Stimulated activated CD8-positive, alpha-beta memory T cell treated with anti-CD3 and anti-CD28 coated beads, Interleukin-4, amount 100 ng/mL, for 4 hours (primary cell): ENCODE measurements at places on chromosomes 4 and X.

DNA sequence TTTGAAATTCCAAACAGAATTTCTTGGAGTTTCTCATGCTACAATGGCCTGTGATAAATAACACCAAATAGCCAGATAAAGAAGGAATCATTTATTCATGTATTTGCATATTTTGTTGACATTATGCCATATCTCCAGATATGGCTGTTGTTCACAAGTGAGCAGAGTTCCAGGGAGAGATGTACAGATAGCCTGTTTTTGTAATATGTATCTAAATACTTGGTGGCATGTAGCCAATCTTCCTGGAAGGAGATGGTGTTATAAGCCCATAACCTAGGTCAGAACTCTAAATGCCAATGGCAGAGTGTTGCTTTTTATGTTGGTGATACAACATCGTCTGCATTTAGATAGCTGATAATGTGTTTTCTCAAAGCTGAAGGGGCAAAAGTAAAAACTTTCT lies 292.2 kb downstream of the FBXO8 start:
- no peak for DNase-seq

GRCh38 chr4:120009731-120010130 lies 56.9 kb downstream of the MAD2L1 start:
- no peak for DNase-seq

GRCh38 chr4:108036213-108036612 lies 46.5 kb downstream of the HADH start:
- peak; percentile 32 for DNase-seq

- no peak for DNase-seq
Measured at GRCh38 chrX:10859353-10859752, 239.0 kb upstream of the MID1 start.

DNA sequence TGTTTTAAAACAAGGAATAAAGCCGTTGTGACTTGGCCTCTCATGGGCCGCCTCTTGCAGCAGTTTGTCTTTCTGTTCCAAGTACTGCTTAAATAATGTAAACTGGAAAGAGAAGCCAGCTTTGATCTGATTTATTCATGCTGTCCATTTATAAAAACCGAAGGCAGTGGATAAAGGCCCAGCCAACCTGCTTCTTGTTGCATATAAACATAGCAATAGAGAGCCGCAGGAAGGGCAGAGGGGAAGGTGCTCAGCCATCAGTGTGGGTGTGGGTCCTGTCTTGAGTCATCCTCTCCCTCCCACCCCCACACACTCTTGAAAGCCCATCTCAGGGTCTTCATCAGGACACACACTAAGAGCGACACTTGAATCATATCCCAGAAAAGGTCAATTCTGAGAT lies 187.9 kb upstream of the FAM9B start:
- DNase-seq, result no peak

DNA sequence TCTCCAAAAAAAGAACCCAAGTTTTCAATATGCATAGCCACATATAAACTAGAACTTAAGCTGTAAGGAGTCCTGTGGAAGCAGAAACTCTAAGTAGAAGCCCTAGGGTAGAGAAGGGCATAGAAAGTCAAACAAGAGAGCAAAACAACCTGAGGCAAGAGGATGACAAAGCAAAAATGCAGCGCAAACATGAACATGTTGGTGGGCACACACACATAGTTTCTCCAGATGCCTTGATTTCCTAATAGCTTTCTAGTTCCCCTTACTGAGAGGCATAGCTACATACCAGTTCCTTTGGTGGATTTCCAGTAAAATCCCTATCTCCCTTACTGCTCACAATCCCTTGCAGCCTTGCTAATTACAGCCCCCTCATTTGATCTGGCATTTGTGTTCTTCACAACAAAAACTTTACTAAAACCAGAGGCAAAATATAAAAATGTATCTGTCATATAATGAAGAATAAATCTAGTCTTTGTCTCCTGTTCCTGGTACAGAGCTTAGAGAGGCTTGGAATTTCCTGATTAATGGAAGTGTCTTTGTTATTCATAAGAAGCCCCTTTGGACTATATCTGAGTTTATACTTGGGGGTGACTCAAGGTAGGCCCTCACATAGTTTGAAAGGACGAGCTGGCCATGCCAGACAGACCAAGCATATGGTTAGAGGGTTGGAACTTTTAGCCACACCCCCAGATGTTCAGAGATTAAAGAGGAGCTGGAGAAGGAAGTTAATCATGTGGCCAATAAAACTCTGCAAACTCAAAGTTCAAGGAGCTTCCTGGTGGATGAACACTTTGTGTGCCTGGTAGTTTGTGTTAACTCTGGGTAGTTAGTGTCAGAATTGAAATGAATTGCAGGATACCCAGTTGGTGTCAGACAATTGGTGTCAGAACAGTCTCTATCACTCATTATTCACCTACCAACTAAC lies 52.7 kb upstream of the ZCCHC13 start:
- DNase-seq, result no peak

- no peak for DNase-seq
Measured at GRCh38 chrX:32281853-32282252, 929.5 kb downstream of the DMD start.

DNA sequence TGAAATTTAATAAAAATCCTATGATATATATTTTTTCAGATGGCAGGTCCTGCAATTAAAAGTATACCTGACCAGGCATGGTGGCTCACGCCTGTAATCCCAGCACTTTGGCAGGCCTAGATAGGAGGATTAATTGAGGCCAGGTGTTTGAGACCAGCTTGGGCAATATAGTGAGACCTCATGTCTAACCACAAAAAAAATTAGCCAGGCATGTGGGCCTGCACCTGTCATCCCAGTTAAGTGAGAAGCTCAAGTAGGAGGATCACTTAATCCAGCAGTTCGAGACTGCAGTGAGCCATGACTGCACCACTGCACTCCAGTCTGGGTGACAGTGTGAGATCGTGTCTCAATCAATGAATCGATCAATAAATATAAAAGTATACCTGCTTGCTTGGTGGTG lies 2.5 kb downstream of the OCIAD2 start:
- DNase-seq, result no peak

- DNase-seq, result no peak
Measured at GRCh38 chr4:41935652-41936021, 408 bp downstream of the TMEM33 start.

DNA sequence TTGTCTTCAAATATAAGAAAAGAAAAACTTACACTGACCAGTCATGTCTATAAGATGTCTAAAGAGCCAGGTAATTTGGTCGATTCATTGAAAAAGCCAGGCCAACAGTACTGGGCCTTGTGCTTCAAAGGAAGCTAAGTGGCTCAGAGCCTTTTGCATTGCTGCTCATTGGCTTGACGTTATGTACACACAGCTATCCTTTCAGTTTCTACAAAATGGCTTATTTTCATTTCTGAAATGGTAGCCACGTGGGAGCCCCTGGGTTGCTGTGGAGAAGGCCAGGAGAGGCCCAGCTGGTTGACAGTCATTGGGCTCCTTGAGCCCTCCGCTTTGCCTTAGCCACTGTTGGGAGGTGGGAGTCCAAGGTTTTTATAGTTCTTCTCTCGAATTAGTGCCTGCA lies 199.1 kb upstream of the CXorf66 start:
- DNase-seq, result no peak

DNA sequence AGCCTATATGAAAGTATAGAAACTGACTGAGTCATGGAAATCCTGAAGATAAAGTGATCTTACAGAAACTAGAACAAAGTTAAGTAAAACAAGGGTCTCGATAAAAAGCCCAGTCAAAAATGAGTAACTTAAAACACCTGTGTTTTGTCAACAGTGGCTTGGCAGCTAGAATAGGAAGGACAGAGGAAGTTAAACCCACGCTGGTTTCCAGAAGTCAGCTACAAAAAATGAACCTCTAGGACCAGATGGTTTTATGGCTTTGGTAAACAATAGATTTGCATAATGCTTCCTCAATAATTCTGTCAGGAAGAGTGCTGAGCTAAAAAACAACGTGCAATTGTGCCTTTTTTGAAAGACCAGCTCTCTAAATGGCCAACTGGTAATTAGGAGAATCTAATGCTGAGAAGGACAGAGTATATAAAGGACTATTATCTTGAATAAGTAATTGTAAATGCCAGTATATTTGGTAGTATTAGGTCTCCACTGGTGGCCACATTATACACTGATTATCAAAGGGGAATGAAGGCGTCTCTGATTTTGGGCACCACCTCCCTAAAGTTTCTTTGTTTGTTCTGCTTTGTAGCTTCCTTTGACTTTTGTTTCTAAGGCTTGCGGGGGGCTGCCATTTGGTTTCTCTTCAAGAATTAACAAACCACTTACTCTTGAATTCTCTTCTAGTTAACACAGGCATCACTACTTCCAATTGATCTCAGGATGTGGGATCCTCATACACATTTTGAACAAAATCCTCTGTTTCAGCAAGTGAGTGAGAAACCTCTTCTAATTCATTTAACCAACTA lies 72.2 kb upstream of the PPP3CA start:
- DNase-seq, result no peak

- no peak for DNase-seq
Measured at GRCh38 chr4:161555689-161556660, 607.8 kb downstream of the FSTL5 start.

- no peak for DNase-seq
Measured at GRCh38 chr4:140269369-140269768, 104.1 kb upstream of the SCOC start.

DNA sequence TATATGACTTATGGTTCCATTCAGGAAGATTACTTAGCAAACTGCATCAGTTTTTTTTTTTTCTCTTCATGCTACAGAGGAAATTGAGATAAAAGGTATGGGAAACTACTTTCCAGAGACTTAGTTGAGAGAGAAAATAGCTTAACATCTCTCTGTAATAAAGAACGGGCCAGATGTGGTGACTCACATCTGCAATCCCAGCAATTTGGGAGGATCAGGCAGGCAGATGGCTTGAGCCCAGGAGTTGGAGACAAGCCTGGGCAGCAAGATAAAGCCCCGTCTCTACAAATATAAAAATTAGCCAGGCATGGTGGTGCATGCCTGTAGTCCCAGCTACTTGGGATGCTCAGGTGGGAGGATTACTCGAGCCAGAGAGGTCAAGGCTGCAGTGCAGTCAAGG lies 271.2 kb upstream of the TENM3 start:
- DNase-seq, result no peak

GRCh38 chr4:76894537-76895255 lies 3.2 kb downstream of the SOWAHB start:
- no peak for DNase-seq

DNA sequence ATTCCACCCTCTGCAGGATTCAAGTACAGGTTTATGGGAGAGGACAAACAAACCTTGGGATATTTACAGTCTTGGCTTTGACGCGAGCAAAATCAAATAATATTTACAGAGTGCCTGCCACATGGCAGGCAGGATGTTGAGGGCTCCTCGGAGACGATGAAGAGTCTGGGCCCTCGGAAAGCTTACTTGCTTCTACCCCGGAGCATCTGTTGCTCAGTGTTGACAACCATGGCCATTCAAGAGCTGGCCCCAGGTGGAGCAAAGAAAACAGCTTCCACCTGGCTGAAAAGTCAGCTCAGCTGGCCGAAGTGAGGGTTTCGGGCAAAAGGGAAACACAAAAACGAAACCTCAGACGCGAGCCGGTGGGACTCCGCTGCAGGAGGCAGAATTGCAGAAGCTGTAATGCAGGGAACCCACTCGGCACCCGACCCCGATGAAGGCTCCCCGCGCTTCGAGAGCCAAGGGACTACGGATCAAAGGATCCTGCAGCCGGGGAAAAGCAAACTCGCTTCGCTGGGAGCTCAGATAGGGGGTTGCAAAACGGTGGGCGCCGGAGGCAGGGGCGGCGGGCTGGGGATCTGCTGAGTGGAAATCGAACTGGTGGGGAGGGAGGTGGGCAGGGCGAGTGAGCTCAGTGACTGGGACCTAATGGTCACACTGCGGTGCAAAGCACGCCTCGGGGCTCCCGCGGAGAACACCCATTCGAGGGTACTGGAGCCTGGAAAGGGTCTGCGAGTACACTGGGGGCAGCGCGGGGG lies 805 bp downstream of the ATP8A1 start:
- DNase-seq, result no peak

DNA sequence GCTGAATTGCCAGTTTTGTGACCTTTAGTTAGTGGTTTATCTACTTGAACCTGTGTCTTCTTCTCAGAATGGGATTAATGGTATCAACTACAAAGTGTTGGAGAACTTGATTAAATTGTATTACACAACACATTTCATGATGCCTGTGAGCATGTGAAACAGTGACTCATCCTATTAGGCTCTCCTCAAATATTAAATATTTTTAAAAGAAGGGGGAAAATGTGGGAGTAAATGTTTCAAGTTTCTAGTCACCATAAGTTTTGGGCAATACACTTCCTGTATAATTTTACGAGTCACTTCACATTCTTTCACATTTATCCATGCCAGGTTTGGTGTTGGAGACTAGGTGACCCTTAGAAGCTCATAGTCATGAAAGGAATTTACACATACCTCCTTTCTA lies 147.0 kb downstream of the HS3ST1 start:
- no peak for DNase-seq

DNA sequence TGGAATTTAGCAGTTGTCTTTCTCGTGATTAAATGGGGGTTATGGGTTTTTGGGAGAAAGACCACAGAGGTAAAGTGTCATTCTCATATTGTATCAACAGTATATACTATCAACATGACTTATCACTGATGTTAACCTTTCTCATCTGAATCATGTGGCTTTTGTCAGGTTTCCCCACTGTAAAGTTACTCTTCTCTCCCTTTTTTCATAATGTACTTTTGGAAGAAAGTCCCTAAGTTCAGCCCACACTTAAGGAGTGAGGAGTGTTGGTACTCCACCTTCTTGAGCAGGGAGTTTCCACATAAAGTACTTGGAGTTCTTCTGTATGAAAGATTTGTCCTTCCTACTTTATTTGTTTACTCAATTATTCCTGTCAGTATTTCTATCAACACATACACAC lies 169.9 kb downstream of the ZNF330 start:
- DNase-seq, result no peak

DNA sequence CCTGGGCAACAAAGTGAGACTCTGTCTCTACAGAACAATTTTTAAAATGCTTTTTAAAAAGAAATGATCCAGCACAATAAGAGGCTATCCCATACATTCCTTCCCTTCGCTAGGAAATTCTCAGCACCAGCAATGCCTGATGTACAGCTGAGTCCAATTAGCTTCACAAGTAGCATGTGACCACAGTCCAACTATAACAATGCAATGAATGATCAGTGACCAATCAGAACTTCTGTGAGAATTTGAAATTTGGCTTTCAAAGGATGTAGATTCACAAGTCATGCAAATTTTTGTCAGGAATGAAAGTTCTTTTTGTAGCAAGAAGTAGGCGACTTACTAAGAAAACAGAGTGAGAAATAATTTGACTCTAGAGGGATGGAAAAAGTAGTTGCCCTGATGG lies 278.5 kb upstream of the UGT8 start:
- no peak for DNase-seq

- DNase-seq, result no peak
Measured at GRCh38 chrX:43716696-43717095, 60.6 kb downstream of the MAOA start.

- no peak for DNase-seq
Measured at GRCh38 chrX:140337263-140337662, 167.6 kb downstream of the SOX3 start.

- DNase-seq, result no peak
Measured at GRCh38 chr4:113943085-113943484, 36.4 kb downstream of the ARSJ start.

GRCh38 chr4:3323071-3323481 lies 30.3 kb downstream of the RGS12 start:
- no peak for DNase-seq

GRCh38 chr4:152479428-152480026 lies 56.4 kb downstream of the FBXW7 start:
- no peak for DNase-seq

- peak; percentile 11 for DNase-seq
Measured at GRCh38 chrX:150486011-150486410, 82.4 kb upstream of the MTM1 start.

GRCh38 chrX:10555846-10556245 lies 64.5 kb downstream of the MID1 start:
- DNase-seq, result no peak

- DNase-seq, result no peak
Measured at GRCh38 chrX:134619838-134620237, 38.4 kb downstream of the PLAC1 start.
